ENCODE measurements at places on chromosomes 11 and 22. TPM values are rescaled to one million over a fixed set of nuclear protein-coding genes. Genes with fewer than 3 reads are reported as not detected.

Gene TMEM45B
- total RNA-seq: 0.87 TPM

Gene C1QTNF4
- total RNA-seq: 1.1 TPM

Gene CBX6
- 57.4 TPM for total RNA-seq

Gene C22orf31
- total RNA-seq: not detected

DNA sequence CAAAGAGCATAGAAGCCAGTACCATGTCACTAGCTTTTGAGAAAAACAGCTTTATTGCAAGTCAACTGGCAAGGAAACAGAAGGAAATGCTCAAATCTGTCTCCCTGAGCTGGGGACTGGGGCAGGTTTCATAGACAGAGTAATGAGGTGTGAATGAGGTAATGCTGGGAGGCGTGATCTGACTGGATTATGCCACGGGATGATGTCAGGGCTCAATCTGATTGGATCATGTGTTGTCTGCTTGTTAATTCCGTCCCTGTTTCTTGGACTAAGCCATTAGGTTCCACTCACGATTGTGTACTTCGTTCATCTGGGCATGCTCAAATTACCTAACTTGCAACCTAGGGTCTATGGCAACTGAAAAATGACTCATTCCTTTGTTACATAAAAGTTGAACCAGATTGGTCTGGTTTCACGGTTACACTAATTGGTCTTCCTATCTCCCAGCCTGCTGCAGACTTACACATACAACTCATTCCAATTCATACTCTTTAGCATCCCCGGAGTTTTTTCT is 20.2 kb upstream of the OR10A5 start:
- no peak for DNase-seq

DNA sequence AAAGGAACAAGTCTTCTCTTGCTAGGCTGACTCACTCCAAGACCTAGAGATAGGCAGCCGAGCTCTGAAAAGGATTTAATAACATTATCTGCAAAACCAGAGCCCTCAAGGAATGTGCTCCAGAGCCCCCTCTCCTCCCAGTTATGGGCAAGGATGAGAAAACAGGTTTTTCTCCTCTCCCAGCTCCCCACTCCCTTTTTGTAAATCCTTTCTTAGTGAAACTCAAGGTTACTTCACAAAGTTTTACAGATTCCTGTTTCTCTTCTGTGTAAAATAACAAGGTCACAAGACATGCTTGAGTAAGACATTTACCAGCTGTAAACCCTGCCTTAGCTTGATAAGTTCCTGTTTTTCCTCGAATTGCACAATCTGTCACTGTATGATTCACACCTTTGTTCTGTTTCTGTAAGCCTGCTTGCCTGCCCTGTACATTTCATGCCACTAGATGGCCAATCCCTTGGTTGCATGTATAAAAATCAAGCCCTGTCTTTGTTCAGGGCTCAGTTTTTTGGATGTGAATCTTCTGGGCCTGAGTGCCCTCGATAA is 489.4 kb downstream of the KCNA4 start:
- DNase-seq: no peak

DNA sequence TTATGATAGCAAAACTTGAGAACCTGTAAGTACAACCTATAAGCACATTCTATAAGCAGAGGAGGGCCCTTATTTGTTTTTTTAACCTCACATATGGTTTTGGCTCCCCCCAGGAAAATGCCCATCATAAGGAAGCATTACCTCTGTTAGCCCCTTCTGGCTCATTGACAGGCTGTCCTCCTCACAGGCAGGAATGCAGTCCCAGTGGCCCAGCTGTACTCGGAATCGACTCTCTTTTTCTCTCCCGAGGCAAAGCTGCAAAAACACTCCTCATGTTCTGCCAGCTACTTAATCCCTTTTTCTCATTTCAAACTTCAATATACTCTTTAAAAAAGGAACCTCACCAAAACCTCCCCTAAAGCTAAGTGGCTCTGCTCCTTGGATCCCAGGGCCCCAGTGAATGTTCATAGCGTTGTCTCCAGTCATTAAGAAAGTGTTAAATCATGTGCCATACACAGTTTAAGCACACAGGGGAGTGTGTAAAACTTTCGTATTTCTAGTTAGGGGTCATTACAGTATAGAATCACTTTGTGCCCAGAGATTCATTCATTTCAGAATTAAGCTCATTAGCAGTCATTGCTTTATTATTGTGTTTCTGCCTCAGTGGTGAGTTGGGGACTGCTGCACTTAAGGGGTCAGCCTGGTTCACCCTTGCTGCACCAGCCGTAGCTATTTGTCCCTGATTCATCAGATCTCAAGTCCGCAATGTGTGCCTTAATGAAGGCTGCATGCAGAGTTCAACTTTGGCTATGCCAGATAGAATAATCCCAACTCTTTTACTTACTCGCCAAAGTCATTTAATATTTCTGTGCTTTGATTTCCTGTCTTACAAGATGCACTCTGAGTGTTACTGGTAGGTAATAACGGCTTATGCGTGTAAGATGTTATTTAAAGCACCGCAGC is 57.6 kb downstream of the JRKL start:
- no peak for DNase-seq

GRCh38 chr11:65787649-65788622 is 1.1 kb downstream of the OVOL1 start:
- DNase-seq: no peak

GRCh38 chr11:69644071-69644961 is 3.4 kb downstream of the CCND1 start:
- DNase-seq: no peak

GRCh38 chr22:43745411-43745770 is 66.7 kb downstream of the EFCAB6 start:
- DNase-seq: no peak

DNA sequence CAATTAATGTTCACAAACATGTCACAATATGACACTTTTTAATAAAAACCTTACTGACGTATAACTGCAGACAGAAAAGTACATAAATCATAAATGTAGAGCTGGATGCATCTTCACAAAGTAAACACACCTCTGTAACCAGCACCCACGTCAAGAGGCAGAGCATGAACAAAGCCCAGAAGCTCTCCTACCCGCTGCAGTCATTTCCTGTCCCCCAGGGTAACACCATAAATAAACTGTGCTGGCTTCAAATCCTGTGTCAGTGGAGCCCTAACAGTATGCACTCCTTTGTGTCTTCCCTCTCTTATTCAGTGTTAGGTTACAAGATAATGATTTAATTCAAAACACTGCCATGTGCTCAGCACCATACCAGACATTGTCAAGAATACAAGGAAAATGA is 5.7 kb downstream of the SYT13 start:
- peak; percentile 2 for DNase-seq

- DNase-seq: no peak
Observed at GRCh38 chr11:96204721-96205459, 138.1 kb downstream of the MAML2 start.

- no peak for DNase-seq
Observed at GRCh38 chr22:26576026-26576680, 13.8 kb downstream of the TPST2 start.

DNA sequence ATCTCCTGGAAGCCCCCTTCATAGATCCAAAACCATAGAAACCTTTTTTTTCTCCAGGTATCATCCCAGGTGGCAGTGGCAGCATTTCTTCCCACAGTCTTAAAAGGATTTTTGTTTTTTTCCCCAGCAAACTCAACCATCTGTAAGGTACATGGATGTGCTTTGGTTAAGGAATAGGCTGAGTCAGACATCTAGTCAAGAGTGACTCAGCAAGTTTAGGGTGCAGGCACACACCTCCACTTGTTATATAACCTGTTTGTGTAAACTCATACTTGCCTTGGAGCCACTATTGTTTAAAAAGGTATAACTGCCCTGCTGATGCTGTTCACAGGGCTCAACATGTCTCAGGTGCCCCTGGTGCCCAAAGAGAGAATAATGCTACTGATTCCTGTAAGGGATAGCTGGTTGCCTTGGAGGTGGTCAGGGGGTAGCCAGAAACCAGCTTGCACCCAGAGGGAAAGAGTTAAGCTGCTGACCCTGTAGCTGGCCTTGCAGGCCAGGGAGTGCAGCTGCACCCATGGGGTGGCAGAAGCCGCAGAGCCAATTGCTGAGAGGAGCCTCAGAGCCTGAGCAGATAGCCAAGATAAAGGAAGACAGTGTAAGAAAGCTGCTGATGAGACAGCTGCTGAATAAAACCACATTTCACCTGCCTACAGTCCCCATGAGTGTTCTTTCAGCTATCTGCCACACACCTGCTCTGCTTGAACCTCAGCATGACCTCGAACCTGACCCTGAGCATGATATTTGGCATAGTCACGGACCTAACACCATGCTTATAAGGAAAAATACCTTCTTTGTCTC is 1726.1 kb upstream of the RAG2 start:
- no peak for DNase-seq

All from mesenteric fat pad (tissue), 1 donor.